Inflammatory macrophage treated with lipopolysaccharide for 1 hour (primary cell): ENCODE measurements at places on chromosomes 7 and 10.

DNA sequence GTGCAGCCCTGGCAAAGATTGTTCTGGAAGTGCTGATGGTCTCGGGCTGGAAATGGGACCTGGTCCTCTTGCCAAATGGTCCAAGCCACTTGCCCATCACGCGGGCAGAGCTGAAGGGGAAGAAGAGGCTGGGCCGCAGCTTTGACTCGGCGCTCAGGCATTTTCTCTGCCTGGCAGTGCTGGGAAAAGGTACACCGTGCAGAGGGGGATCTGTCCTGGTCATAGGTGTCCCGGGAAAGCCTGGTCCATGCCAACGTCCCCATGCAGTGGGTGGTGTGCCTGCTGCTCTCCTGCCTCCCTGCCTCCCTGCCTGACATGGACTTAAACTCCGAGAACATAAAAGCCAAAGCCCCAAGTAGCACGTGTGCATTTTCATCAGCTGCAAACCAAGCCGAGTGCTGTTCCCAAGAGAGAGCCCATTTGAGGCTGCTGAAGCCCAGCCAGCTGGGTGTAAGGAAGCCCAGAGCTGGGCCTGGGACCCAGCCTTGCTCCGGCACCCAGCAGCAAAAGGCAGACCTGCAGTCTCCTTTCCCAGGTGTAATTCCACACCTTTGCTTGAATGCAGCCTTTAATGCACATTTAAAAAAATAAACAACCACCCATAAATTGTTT is 72.7 kb downstream of the TCERG1L start:
- DNase-seq, result no peak

DNA sequence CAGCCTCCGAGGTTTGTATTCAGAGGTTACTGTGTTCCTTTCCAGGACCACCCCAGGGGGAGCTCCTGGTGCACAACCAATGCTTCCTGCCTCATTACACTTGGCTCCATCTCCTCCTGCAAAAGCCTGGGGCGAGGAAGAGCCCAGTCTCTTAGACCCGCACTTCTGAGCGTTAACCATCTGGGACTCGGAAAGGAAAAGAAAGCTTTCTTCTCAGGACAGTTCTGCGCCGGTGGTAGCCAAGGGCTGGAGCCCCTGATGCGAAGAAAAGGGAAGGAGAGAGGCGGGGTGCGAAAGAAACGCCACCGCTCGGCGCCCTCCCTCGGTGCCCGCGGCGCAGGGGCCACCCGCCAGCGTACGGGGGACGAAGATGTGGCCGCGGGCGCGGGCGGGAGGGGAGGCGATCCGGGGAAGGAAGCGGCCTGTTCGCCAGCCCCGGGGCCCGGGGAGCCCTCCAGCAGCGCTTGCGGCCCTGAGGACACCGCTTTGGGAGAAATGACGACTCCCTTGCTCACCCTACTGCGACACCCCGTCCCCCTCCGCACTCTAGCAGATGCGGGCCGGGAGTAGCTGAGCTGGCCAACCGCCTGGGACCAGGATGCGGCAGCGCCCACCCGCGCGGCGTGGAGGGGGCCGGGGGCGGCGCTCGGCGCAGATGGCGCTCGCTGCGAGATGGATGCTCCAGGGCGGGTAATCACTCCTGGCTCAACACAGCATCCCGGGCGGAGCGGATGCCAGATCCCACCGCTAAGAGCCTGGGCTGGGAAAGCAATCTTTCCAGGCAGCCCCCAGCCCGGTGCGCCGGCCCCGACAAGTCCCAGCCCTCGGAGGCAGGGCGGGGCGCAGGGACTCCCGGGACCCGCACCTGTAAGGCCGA is 1.3 kb downstream of the NRCAM start:
- no peak for DNase-seq

GRCh38 chr10:4595719-4596319 is 230.2 kb upstream of the AKR1E2 start:
- DNase-seq, result no peak

DNA sequence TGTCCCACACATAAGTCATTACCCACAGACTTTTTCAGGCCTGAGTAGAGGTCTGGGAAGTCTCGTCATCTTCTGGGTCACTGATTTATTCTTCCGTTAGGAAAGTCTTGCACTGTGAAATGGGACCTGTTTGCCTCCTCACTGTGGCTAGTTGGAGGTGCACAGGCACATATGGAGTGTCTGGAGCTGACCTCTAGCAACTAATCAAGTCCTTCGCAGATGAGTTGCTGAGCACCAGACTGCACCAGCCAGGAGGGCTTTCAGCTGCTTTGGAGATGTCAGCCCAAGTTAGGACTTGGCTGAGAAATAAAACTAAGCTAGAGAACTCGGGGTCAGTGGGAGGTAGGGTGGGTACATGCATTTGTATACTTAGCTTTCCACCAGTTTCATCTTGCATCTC is 578.0 kb downstream of the GRID1 start:
- no peak for DNase-seq

DNA sequence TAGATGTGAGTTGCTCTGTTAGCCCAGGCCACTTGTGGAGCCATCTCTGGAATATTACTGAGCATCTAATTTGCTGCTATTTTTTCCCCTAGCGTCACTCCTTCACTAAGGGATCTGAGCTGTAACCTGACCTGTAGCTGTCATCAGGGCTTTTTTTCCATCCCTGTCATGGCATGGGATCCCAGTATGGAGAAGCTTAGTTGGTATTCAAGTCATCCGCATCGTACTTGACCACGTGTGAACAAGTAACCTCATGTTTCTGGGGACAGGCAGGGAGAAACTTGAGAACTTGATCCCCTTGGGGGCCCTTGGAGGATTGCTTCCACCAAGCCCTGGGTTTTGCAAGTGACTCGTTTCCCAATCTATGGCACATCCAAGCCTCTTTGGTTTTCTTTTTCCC is 474.4 kb upstream of the GALNT17 start:
- no peak for DNase-seq

DNA sequence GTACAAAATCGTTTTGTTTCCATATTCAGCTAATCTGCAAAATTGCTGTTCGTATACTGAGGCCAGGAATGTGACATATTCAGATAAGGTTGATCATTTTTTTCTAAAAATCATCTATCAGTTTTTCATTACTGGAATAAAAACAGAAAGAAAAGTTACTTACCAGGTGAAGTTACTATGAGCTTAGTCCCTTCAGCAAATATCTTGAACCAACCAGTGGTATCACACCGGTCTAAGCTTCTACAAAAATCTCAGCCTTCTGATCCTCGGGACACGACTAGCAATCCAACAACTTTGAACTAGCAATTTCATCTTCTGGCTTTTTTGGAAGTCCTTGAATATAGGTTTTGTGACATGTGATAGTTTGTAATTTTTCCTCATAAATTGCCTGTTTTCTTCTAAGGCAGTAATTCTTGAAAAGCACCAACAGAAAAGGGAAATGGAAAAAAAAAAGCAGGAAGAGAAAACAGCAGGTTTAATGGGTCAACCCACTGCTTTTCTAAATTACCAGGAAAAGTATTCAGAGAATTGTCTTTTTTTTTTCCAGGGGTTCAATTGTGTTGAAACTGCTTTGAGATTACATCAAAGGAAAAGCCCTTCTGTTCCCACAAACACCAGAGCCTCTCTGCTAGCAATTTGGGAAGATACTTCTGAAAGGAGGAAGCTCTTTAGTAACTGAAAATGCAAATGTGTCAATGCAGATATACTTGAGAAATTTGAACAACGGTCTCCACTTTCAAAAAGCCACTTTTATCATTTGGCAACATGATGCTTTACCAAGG is 2.9 kb upstream of the TARP start:
- peak; percentile 91 for DNase-seq

GRCh38 chr7:2851497-2851896 is 7.4 kb upstream of the GNA12 start:
- no peak for DNase-seq

GRCh38 chr7:117019786-117020590 is 66.7 kb downstream of the ST7 start:
- no peak for DNase-seq

DNA sequence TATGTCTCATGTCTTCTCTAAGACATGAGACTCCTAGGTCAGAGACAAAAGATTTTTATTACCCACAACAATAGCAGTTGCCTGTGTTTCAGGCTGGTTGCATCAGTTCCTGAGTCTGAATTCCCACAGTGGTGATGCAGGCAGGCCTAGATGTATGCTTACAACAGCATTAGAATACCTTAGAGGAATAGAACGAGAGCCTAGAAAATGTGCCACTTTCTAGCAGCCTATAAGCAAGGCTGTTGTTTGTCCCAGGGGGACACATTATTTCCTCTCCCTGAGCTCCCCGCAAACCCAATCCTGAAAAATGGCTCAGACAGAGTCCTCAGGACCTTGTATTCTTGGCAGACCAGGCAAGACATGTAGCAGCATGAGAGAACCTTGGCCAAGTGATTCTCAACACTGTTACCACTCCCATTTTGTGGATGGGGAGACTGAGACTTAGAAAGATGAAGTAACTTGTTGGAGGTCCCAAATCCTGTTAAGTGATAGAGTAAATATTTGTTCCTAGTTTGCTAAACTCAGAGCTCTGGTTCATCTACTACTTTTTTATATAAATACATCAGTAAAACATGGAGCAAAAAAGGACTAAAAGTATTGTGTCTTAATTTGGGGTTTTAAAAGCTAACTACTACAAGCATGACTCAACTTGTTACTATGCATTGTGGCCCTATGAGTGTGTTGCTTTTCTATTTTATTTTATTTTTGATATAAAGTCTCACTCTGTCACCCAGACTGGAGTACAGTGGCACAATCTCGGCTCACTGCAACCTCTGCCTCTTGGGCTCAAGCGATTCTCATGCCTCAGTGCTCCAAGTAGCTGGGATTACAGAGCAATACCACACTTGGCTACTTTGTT is 14.2 kb downstream of the VTI1A start:
- peak; percentile 62 for DNase-seq

DNA sequence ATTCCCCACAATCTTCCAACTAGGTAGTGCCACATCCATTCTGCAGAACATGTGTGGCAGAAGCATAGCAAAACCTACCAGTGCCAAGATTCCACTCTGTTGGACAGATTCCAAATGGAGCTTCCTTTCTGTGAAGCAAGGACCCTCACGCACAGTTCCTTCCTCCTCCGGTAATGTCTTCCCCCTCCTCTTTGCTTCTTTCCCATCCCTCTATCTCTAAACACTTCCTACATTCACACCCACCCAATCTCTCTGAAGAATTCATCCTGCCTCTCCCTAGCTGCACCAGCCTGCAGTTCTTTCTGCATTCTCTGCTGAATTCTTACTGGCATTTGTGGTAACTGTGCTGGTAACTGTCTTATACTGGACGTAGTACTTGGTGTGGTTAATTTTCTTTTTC is 124.9 kb downstream of the RNLS start:
- DNase-seq, result no peak

DNA sequence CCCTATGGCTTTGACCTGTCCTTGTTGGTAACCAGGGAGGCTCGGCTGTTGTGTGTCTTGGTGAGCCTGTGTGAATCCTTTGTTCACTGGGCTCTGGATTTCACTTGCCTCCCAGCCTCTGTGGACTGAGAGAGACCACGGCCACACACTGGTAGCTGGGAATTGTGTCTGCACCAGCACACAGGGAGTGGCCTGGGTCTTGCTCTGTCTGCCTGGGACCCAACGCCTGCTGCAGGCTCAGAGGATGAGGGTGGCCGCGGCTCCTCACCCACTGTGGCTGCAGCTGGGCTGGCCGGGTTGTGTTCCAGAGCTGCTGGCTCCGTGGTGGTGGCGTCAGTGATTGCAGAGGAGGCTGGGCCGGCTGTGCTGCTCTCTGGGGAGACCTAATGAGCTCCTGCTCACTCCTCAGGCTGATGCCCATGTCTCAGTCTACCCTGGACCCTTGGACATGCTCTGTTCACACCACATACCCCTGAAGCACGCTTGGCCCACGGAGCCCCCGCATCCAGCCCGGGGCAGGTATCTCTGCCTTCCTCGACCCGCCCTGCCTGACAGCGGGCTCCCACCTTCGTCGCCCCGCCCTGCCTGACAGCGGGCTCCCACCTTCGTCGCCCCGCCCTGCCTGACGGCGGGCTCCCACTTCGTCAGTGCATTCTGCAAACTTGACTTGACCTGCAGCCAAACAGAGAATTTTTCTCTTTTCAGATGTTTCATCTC is 328.5 kb downstream of the ADARB2 start:
- DNase-seq, result no peak
